ENCODE measurements at places on chromosomes 2 and 18.

- DNase-seq, result no peak
Measured at GRCh38 chr2:222797261-222797660, 63.6 kb upstream of the ACSL3 start.

DNA sequence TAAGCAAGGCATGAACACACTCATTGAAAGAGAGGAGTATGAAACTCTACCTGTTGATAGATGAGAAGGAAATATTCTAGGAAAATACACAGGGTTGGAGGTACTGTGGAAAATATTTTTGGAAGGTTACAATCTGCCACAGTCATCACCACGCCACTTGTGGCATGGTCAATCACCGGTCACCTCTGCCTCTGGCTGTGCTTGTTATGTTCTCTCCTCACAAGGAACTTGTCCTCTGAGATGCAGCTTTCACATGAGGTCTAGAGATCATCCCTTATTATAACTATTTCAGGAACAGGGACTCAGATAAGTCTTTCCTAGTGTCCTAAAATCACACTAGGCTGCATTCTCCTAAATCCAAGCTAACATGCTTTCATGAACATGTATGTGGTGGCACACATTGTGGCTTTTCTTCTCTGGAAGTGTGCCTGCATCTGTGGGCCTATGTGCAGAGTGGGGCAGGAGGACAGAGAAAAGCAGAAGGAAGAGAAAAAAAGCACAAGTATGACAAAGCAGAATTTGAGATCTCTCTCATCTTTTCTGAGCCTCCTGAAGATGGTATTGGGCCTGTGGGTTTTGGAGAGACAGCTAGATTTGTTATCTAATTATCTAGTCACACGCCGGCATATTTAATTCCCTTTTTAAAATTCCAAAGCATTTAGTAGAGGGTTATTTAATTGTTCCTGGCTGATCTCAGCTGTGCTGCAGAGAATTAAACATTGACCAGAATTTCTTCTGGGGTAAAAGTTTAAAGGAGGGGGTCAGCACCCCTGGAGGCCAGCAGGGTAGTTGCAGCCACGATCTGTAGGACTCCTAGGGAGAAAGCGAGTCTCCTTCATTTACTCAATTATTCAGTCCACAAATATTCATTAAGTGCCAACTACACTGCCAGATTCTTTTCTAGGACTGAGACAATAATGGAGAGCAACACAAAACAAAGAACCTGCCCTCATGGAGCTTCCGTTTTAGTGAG is 294.6 kb downstream of the RDH14 start:
- DNase-seq, result no peak

DNA sequence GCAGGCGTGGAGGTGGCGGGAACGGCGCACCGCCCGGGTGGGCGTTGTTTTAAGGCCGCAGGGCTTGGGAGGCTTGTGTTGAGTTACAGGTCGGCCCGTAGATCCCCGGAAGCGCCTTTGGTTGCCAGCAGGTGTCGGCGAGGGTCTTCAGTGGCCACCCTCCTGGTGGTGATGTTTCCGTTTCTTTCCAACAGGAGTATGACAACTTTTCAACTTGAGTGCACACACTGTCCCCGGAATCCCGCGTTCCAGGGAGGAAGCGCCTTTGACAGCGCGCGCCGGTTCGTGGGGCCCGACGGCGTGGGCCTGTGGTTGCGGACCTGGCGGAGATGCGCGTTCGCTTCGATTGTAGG is 1.0 kb upstream of the HDAC4 start:
- no peak for DNase-seq

GRCh38 chr18:58496231-58496630 is 132.7 kb downstream of the ALPK2 start:
- no peak for DNase-seq

GRCh38 chr2:39942950-39943349 is 163.9 kb upstream of the THUMPD2 start:
- DNase-seq, result no peak

GRCh38 chr2:180523621-180524340 is 456.6 kb upstream of the UBE2E3 start:
- no peak for DNase-seq

GRCh38 chr2:149082079-149082478 is 43.6 kb downstream of the LYPD6B start:
- DNase-seq, result no peak

DNA sequence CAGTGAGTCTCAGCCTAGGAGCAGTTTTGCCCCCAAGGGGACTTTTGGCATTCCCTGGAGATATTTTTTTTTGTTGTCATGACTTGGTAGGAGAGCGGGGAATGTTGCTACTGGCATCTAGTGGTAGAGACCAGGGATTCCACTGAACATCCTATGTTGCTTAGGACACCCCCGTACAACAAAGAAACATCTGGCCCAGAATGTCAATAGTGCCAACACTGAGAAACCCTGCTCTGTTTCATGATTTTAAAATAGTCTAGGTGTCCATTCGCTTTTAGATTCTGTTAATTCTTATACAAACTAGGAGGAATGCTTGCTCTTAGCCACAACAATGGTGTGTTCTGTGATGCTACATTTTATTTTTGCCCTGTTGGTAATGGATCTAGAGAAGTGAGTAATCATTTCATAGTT is 225.8 kb upstream of the SIX3 start:
- DNase-seq, result no peak

DNA sequence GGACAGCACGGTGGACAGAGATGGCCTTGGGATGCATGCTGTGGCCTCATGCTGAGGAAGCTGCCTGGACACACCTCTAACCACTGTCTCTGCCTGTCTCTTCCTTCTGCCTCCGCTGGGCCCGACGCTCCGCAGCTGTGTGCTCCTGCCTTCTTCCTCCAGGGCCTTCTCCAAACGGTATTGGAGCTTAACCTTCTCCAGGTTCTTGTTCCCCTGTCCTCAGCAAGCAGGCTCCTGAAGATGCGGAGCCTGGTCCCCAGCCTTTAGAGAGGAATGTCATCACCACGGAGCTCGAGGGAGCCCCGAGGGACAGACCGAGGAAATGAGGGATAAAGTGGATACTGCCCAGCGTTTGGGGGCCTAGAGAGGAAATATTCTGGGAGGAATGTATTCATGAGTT is 155.1 kb downstream of the DYSF start:
- no peak for DNase-seq

- DNase-seq, result no peak
Measured at GRCh38 chr2:16386431-16386830, 279.2 kb downstream of the CYRIA start.

DNA sequence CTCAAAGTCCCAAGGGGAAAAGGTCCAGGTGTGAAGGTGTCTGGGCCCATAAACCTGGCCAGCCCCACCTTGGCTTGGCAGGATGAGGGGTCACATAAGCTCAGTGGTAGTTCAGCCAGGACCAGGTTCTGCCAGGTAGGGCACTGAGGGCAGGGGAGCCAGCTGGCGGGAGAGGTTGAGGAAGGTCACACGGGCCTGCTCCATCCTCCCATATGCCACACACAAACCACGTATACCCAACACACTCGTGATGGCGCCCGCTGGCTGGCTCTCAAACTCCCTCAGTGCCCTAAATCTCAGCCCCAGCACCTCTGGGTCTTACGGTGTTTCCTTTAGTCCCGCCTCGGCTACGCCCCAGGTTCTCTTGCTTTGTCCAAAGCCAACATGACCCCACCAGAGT is 160.5 kb downstream of the ZFP36L2 start:
- DNase-seq, result no peak

DNA sequence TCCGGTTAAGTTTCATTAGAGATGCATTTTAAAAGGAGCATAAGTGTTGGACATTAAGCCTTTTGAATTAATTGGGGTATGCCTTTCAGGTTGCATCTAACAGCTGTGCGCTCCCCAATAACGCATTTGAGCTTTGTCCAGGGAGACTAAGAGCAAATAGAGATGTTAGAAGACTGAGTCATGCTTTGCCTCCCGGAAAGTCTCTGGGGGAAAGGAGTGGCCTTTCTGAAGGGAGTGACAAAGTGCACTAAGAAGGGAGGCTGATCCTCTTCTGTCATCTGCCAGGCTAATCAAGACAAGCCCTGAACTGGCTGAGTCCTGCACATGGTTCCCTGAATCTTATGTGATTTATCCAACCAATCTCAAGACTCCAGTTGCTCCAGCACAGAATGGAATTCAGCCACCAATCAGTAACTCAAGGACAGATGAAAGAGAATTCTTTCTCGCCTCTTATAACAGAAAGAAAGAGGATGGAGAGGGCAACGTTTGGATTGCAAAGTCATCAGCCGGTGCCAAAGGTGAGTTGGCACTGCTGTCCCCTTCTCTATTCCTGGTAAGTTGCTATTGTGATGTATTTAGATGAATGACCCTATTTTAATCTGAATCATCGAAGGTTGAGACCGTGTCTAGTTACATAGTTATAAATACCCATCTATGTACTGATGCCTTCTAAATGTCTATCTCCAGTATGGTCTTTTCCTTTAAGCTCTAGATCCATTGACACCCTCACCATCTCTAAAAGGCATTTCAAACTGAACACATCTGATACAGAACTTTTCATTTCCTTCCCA is 12.1 kb downstream of the TTL start:
- no peak for DNase-seq

GRCh38 chr2:209472112-209472832 is 48.4 kb downstream of the MAP2 start:
- no peak for DNase-seq

GRCh38 chr2:216149741-216150140 is 40.6 kb downstream of the XRCC5 start:
- no peak for DNase-seq

DNA sequence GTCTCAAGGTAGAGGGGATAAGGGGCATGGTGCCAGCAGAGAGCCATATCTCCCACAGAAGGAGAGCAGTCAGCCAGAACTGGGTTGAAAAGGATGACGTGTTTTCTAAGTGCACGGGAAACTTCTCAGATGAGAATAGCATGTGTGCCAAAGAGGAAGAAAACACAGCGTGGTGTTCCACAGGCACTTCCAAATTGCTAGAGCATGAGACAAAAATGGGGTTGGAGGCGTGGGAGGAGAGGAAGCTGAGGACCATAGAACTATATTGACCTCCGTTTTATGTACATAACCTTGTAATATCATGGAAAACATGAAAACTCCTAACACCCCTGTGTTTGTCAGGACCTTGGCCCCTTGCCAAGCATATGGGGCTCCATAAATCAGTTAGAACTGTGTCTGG is 682.7 kb upstream of the RAB6C start:
- DNase-seq, result no peak

- DNase-seq, result no peak
Measured at GRCh38 chr2:147456779-147457178, 388.1 kb upstream of the ACVR2A start.

- no peak for DNase-seq
Measured at GRCh38 chr2:54666131-54666633, 57.3 kb upstream of the EML6 start.

- DNase-seq, result no peak
Measured at GRCh38 chr2:28163627-28164279, 228.9 kb upstream of the FOSL2 start.

- no peak for DNase-seq
Measured at GRCh38 chr2:162636206-162636728, 202.3 kb downstream of the KCNH7 start.

- DNase-seq, result no peak
Measured at GRCh38 chr2:238587776-238588660, 161.3 kb downstream of the ASB1 start.

GRCh38 chr2:181566334-181567032 is 90.4 kb downstream of the CERKL start:
- DNase-seq, result no peak

GRCh38 chr2:241354668-241355658 is 1.1 kb upstream of the FARP2 start:
- peak; percentile 49 for DNase-seq

- DNase-seq, result no peak
Measured at GRCh38 chr2:1052771-1053191, 102.1 kb downstream of the SNTG2 start.

- no peak for DNase-seq
Measured at GRCh38 chr2:33236482-33237385, 239.7 kb upstream of the RASGRP3 start.

DNA sequence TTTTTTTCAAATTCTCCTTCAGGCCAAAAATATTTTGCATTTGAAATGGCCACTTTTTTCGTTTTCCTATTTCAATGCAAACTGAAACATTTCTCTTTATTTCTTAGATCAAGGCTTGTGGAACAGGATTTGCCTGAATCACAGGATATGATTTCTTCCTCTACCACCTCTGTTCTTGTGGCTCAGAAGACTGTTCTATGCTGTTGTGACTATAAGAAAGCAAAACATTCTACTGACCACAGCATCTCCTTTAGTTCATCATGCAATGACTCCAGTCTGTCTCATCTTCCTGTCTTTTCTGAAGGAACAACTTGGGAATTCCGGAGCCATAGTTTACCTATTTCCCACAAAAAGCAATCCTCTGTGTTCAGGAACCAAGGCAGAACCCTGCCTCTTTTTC is 16.2 kb upstream of the ZNF512 start:
- DNase-seq, result no peak

DNA sequence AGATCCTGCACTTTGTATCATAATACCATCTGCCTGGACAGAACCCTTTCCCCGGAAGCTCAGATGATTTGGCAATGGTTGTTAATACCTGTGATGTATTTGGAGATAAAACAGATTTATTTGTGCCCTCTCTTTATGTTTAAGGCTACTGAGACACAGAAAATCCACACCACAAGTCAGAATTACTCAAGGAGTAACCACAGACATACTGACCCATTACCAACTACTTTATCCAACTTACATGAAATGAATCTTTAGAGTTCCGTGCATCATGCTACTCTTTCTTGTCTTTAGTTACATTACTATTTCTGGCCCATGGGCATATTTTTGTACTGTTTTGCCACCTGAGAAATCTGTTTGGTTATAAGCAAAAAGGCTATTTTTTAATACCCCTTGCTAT is 384.0 kb downstream of the STK39 start:
- no peak for DNase-seq

GRCh38 chr18:9950289-9951016 is 36.6 kb downstream of the VAPA start:
- no peak for DNase-seq

DNA sequence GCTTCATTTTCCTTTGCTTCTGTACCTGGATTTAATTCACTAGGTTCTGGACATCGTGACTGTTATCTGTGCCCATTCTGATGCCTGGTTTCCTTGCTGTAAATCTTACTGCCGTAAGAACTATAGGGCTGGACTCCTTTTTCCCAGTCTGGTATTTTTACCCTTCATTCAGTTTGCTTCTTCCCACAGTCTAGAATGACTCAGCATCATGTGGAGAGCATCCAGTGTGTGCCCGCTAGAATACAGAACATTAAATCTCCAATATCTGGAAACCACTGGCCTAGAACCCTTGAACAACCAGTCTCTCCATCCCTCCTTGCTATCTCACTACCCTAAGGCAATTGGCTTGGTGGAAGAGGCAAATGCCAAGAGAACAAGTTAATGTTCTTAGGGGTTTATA is 1075.4 kb upstream of the ZEB2 start:
- no peak for DNase-seq

Measured in esophagus squamous epithelium (tissue), 5 donors.